ENCODE measurements at places on chromosomes 2 and 18.

DNA sequence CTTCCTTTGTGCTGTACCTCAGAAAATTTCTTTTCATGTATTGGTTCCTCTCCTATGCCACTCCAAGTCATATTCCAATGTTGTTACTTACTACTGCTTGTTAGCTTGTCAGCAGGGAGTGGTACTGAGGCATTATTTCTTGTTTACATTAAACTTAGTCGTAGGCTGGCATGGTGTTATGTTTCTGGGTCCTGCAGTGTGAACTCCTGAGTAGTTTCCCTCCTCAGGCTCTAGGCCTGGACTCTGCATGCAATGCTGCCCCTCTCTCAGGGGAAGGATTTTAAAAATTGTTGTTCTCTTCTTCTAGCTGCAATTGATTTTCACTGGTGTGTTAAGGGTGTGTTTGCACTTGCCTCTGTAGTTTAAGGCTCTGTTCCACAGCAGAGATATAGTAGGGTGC, 671.6 kb downstream of the PLCL1 start:
- no peak for DNase-seq

GRCh38 chr2:42835577-42836371, 43.4 kb upstream of the HAAO start:
- DNase-seq, result peak; percentile 100

- DNase-seq, result no peak
These were observed 55.3 kb upstream of the HAAO start for GRCh38 chr2:42847596-42848151.

DNA sequence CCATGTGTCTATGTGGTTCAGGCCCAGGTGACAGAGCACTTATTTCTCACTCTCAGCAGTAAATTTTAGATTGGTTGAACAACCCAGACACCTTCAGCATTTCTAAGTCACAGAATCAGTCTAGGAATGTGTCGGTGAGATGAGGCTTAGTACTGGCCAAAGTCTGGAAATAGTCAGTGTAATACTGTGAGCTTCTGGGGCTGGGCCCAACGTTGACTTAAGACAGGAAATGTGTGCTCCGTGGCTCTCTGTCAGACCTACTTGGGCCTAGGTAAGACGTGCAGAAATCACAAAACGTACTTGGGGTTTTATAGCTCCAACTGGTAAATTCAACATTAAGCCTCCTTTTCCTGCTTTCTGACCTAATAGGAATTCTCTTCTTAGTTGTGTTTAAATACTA, 160.3 kb upstream of the COL3A1 start:
- DNase-seq, result no peak
